ENCODE measurements at places on chromosomes 7 and 10.

DNA sequence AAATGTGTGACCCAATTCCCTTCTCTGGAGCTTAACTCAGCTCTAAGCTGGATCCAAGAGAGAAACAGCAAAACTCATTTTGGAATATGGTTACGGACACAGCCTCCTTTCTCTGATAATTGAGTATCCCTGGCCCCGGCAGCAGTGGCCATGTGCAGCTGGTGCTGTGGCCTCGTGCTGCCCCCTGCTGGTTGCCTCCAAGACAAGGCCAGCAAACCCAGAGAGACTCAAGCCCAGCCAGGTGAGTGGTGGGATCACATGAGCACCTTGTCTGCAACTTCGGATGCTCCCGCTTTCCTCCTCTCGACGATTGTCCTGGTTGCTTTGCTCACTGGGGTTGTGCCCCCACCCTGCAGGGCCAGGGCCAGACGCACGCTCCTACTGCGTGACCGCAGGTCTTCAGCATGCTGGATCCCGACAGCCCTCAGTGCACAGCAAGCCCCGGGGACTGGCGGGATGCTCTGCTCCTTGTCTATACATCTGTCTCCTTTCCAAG, 19.4 kb downstream of the SFTPD start:
- DNase-seq = no peak

- no peak for DNase-seq
Measured at GRCh38 chr7:6012355-6013104, 3.5 kb downstream of the AIMP2 start.

GRCh38 chr10:3868271-3868664, 83.3 kb upstream of the KLF6 start:
- no peak for DNase-seq

GRCh38 chr7:31796375-31796774, 109.4 kb downstream of the PPP1R17 start:
- no peak for DNase-seq

- DNase-seq = no peak
Measured at GRCh38 chr7:69418869-69419670, 179.2 kb upstream of the AUTS2 start.

GRCh38 chr7:44990109-44991023, 9.6 kb upstream of the CCM2 start:
- no peak for DNase-seq

DNA sequence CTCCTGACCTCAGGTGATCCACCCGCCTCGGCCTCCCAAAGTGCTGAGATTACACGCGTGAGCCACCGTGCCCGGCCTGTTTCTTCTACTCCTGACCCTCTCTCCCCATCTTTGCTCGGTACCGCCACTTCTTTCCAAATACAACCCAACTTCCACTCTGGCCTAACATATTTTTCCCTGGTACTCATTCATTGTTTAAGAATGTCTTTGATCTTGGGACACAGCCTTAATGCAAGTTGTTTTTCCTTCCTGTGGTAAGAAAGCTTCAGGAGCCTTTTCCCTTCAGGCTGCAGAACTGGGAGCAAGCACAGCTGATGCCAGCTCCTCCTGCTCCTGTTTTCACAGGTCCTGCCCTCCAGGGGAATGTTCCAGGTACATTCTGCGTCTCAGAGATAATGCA, 13.7 kb downstream of the CALML3 start:
- DNase-seq = no peak

GRCh38 chr10:98415731-98416119, 743 bp upstream of the PYROXD2 start:
- DNase-seq = no peak

DNA sequence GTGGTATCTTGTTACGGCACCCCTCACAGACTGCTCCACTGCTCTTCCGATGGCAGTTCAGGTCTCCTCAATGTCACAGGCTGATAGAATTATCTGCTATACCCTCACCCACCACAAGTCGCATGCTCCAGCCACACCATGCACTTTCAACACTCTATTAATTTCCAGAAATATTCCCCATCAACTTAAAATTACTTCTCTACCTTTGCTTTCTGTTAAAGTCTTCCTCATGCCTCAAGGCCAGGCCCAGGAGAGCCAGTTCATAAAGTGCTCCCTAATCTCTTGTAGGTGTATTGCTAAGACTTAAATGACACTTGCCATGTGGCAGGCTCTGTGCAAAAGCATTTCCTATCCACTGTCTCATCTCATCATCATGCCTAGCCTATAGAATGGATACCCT, 105.9 kb upstream of the ARID5B start:
- DNase-seq = no peak

DNA sequence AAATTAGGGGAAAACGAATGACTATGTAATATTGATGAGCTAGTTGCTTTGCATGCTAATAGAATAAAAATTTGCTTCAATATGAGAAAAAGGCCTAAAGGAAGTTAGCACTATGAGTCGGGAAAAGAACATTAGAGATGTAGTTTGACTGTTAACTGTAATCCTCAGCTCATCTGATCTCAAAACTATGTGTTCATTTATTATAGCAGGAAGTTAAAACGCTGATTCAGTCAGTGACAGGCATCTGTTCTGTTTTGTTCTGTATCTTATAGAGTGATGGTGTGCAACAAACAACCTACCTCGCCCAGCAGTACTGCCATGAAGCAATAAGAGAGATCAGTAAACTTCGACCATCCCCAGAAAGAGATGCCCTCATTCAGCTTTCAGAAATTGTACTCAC, 48.6 kb downstream of the PDSS1 start:
- DNase-seq = no peak

DNA sequence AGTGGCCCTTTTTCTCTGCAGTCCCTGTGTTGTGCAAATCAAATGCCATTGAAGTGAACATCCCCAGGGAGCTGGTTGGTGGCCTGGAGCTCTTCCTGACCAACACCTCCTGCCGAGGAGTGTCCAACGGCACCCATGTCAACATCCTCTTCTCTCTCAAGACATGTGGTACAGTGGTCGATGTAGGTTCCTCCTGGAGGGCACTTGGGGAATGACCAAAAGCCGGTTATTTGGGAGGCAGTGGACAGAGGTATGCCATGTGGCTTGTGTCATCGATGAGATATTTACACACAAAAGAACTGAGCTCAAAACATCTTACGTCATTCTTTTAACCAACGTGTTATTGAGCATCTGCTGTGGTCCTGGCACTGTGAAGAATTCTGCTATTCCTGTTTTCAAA, 19.7 kb downstream of the OIT3 start:
- DNase-seq = no peak

DNA sequence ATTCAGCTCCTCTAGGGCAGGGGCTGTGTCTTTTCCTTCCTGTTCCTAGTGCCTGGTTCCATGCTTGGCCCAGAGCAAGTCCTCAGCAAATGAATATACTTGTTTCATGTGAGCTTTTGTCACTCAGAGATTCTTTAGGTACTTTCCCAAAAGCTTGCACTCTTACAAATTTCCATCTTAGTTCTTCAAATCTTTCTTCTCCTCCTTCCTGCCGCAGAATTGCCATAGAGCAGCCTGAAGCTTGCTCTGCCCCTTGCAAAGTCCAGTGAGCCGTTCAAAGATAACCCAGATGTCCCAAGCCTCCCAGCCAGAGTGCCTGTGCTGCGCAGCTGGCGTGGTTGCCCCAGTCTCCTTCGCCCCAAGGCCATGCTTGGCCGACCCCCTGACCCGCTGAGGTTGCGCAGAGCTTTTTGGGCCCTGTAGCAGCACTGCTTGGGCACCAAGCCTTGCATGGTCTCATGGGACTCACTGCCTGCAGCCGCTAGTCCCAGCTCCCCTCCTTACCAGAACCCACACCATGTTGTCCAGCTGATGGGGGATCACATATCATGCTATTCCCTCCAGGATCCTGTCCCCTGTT, 20.7 kb downstream of the CHST3 start:
- DNase-seq = no peak

GRCh38 chr10:12403119-12403518, 53.8 kb downstream of the CAMK1D start:
- DNase-seq = no peak

- no peak for DNase-seq
Measured at GRCh38 chr10:91172348-91172747, 48.1 kb upstream of the PCGF5 start.

GRCh38 chr7:30862995-30863705, 48.5 kb upstream of the AQP1 start:
- DNase-seq = no peak

DNA sequence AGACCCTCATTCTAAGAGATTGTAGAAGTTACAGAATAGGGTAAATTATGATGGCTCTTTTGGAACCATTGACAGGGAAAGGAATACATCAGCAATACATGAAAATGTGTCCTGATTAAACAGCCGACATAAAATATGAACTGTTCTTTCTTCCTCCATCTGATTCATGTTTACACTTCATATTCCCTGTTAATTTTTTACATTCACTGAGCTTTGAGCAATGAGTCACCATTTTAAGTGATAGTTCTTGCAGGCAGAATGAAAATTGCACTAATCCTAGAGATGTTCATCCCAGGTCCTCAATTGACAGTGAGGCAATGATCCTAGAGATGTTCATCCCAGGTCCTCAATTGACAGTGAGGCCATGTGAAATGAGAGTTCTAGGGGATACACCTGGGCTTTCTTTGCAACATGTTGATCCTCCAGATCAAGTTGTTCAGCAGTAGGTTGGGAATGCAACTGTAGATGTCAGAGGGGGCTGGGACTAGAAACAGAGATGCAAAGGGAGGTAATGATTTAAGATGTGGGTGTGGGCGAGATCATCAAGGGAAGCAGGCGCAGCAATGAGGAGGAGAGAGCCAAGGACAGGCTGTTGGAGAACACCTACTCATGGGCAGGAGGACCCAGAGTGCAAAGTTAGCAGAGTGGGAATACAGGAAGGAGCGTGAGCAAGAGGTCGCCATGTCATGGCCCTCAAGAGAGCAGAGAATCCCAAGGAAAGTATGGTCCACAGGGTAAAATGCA, 138.7 kb downstream of the ZNF365 start:
- DNase-seq = no peak

DNA sequence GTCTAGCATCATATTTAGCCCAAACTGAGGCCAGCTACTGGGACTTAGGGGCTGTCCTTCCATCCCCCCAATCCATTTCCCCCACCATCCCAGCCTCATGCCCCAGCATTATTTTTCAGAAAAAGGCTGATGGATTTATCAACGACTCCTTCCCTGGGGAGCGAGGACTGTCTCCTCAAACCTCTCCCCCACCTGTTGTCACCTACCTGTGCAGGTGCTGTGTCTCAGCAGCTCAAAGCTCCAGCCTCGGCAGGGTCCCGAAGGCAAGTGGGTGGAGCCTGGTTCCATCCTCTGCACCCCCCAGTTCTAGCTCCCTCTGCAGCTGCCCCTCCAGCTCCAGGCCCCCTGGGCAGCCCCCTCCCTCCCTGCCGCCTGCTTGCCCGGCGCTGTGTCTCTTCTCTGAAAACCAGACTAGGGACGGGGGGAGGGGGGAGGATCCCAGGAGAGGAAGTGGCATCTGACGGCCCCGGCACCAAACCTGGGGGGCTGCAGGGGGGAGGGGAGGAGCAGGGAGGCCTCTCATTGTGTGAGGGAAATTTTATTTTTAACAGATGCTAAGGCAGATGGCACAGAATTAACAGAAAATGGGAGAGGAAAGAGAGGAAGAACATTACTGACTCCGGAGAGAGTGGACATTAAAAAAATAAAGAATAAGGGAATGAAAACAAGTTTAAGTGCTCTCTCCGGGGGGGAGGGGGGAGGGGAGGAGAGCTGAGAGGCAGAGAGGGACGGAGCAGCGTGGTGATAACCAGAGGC, 61.7 kb upstream of the PAX2 start:
- no peak for DNase-seq

GRCh38 chr10:76248649-76249200, 817.3 kb downstream of the LRMDA start:
- DNase-seq = no peak

- no peak for DNase-seq
Measured at GRCh38 chr10:4011136-4011812, 226.3 kb upstream of the KLF6 start.

- DNase-seq = peak; percentile 55
Measured at GRCh38 chr10:73110345-73110849, at the start of gene NUDT13. TSS of gene NUDT13 (plus strand) at chr10:73110455. CDS start at chr10:73114366, 3,911 bp downstream.

DNA sequence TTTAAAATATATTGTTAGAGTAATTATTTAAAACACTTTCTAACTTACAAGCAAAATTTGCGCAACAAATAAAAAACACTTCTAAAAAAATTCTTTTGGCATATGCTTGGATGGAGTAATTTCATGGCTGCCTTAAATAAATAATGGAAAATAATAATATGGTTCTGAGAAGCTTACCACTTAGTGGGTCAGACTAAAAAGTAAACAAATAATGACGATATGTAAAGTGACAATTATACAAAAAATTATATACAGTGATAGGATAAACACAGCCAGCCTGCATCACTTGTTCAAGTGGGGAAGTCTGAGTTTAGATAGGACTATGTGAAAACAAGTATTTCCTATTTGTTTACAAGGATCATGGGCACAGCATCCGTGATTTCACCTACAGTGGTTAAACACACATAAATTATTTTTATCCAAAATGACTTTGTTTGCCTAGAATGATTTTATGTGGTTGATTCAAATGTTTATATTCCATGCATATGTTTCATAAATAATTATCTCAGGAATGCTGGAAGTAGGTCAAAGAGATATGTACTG, 141.7 kb upstream of the SEMA3D start:
- DNase-seq = no peak

Measured in NCI-H1436 treated with DMSO at 0.1 percent for 48 hours (cell line).